ENCODE measurements at places on chromosomes 13 and 19. TPM values are rescaled to one million over a fixed set of nuclear protein-coding genes. Genes with fewer than 3 reads are reported as not detected.

The TOMM40 gene
- total RNA-seq, result 60.0 TPM

The LENG9 gene
- 24.6 TPM for total RNA-seq

DNA sequence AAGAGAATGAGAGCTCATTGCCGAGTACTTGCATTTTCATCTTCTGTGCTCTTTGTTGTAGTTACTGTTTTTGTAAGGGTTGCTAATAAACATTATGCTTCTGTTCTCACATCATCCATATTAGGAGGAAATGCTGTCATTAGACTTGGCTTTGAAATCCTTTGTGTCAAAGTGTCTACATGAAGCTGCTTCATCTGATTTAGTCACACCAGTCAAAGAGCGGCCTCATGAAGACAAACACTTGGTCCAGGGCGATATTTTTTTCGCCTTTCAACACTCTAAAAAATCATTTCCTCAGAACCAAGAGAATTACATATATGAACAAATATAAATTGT lies 105.0 kb downstream of the SPRY2 start:
- no peak for DNase-seq

- no peak for DNase-seq
Observed at GRCh38 chr19:20278342-20278741, 111.3 kb downstream of the ZNF486 start.
